ENCODE measurements at places on chromosomes 1 and 21. TPM values are rescaled to one million over a fixed set of nuclear protein-coding genes. Genes with fewer than 3 reads are reported as not detected.
A peak's percentile ranks its signal among the peaks of the same experiment; 100 is the strongest.

RNPC3 gene
- total RNA-seq, result 87.7 TPM

DNA sequence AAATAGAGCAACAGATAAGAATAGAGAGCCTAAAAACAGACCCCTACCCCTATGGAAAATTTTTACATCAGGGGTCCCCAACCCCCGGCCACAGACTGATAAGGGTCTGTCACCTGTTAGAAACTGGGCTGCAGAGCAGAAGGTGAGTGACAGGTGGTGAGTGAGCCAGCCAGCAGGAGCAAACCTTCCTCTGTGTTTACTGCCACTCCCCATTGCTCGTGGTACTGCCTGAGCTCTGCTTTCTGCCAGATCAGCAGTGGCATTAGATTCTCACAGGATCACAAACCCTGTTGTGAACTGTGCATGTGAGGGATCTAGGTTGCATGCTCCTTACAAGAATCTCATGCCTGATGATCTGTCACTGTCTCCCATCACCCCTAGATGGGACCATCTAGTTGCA is 174.1 kb downstream of the FOXD2 start:
- no peak for DNase-seq

DNA sequence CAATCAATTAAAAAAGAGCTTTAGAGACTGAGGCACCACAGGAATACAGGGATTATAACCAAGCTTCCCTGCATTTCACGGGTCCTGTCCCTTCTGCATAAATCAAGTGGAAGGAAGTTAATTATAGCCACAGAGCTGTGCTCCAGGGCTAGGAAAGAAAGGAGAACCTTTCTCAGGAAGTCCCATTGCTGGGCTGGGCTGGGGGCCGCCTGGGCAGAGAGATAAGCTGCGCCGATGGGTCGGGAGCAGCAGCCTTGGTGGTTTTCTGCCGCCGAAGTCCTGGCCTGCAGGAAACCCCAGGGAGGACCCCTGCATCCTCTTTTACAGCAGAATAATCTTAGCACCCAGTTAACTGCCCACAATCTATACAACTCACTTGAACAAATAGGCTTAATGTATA is 12.6 kb upstream of the CD34 start:
- no peak for DNase-seq

GRCh38 chr1:213135572-213135971 is 84.5 kb downstream of the RPS6KC1 start:
- no peak for DNase-seq

GRCh38 chr1:27161594-27161993 is 6.7 kb upstream of the SLC9A1 start:
- DNase-seq, result no peak

NOTCH2 gene
- total RNA-seq, result 143 TPM

DNA sequence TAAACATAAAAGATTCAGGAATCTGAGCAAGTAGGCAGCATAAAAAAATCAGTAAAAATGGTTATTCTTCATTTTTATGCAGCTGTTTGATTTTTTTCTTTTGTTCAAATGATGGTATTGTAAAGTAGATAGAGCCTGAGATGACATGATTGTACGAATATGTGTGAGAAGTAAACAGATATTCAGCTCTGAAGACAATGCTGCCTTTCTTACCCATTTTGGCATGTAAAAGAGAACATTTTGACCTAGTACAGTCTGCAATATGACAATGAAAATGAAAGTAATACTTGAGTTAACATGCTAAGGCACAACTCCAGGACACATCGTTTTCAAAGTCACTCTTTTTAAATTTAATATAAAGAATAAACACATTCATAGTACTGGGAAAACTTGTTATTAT is 95.7 kb upstream of the NCAM2 start:
- no peak for DNase-seq

DNA sequence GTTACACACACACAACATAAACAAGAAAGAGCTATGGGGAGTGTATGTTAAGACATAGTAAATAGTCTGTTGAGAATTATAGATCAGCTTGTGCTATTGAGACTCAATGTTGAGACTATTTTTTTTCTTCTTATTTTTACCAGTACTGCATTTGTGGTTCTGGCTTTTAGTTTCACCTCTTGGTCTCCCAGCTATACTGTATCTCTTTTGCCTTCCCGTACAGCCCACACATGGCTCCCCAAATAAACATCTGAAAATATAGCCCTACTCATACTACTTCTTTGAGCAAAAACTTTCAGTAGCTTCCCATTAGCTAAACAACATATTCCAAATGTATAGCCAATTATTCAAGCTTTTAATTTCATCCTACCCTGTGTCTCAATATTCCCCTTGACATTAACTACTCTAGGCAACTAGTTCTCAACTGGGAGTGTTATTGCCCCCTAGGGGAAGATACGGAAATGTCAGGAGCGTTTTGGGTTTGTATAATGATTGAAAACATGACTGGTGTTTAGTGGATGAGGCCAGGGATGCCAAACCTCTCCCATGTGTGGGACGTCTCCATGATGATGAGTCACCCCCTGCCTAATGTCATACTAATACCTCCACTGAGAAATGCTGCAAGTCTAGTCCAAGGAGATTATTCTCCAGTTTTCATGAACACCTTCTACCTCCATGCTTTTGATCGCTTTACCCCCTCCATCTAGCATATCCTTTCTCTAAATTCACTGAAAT is 6.8 kb downstream of the RPE65 start:
- DNase-seq, result no peak

DNA sequence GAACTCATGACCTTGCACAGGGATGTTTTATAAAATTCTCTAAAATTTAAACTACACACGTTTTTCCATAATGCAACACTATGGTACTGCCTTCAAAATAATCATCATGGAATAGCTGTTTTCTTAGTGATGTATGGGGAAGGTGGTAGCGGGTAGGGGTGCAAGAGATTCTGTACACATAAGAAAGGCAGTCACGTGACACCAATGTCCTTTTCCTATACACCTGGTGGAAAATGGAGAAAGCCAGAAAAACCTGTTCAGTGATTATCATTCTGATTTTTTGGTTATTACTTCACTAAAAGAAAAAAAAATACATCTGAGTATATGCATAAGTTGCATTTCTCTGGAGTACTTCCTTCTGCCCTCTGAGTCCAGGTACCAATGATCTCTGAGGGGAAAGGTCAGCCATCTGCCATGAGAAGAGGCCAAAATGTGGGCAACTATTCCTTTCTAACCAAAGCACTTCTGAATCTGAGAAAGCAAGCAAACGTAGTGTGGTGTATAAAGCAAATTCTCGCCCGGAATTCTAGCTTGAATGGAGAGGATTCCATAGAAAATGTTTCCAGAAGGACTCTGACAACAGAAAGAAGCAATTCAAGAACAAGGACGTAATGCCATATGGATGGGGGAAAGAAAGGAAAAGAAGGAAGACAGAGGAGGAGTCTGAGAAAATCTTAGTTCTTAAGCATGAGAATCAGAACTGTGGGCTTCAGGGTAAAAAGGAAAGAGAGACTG is 137.3 kb downstream of the RERE start:
- no peak for DNase-seq

DNA sequence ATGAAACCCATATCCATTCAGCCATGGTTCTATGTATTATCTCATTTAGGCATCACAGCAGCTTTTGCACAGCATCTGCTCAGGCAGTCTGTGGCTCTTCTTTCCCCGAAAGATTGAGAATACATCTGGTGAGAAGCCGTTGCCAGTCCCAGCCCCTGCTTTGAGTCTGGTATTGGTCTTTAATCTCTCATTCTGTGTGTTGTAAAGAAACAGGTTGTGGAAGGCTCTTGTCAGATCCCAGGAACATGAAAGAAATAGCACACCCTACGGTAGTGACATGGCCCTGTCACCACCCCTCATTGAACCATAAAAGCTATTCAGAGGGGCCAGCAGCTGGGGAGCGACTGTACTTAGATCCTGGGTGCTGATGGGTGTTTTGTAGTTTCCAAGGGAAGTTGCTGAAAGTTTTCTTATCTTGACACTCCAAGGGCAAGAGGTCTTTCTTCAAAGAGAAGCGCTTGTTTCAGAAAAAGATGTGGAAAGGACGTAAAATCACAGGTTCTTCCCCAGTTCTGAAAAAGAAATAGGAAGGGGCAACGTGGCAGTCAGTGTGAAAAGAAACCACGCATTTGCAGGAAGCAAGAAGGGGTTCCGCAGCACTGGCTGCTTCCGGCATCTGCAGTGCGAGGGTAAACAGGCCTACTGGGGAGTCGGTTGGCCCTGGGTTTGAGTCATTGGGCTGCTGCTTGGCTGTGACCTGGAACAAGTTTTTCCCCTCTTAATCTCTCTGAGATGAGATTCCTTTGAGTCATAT is 145.0 kb downstream of the DHRS3 start:
- DNase-seq, result peak; percentile 55

GRCh38 chr21:14273736-14274538 is 58.0 kb downstream of the RBM11 start:
- no peak for DNase-seq

Data from naive thymus-derived CD4-positive, alpha-beta T cell (primary cell).